Body of pancreas (tissue), 4 donors: ENCODE measurements at places on chromosomes 1 and 21. TPM values are rescaled to one million over a fixed set of nuclear protein-coding genes. Genes with fewer than 3 reads are reported as not detected.

SLC22A15 gene
- 8.8 TPM for total RNA-seq

DNA sequence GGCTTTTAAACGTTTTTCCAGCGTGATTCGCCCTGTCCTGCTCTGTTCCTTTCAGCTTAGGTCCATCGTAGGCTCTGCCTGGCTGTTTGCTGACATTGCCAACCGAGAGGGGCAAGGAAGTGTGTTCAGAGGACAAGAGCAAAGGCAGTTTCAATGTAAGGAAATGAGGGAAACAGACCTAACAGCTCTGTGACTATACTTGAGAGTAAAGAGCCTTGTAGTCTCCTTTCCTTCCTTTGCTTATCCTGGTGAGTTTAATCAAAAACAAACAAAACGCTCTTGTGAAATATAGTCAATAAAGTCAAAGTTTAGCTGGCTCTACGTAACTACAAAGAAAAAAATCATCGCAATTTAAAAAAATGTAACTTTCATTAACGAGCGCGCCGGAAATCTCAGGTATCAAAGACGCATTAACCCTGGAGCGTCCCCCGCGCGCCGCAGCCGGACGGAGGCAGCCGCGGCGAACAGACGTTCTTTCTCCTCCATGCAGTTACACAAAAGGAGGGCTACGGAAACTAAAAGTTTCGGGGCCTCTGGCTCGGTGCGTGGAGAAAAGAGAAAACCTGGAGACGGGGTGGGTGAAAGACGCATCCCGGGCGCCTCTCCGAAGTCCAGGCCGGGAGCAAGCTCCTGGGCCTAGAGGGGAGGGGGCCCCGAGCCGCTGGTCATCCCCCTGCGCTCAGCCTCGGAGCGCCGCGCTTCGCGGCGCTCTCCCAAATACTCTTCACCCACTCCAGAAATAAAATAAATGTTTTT is 617 bp upstream of the ADGRL2 start:
- peak; percentile 26 for DNase-seq

CASZ1 gene
- total RNA-seq: 14.2 TPM

- no peak for DNase-seq
Measured at GRCh38 chr1:107147843-107148242, 7.0 kb downstream of the NTNG1 start.

- DNase-seq: peak; percentile 79
Measured at GRCh38 chr1:33256471-33257206, at the start of gene ZNF362. TSS of gene ZNF362 (plus strand) at chr1:33256492. CDS start at chr1:33270575, 14,083 bp downstream.

DNA sequence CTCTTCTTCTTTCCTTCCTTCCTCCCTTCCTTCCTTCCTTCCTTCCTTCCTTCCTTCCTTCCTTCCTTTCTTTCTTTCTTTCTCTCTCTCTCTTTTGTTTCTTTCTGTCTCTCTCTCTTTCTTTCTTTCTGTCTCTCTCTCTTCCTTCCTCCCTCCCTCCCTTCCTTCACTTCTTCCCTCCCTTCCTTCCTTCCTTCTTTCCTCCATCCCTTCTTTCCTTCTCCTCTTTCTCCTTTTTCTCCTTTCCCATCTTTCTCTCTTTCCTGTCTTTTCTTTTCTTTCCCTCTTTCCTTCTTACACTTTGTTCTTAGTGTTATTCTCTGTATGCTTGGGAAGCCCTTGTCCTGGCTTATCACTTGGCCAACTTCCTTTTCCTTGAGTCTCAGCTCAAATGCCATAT is 72.5 kb upstream of the MPC2 start:
- no peak for DNase-seq

NOL9 gene
- total RNA-seq: 27.4 TPM

KIF17 gene
- total RNA-seq: not detected
